Peyer's patch (tissue), 4 donors: ENCODE measurements at places on chromosomes 12 and 14. TPM values are rescaled to one million over a fixed set of nuclear protein-coding genes. Genes with fewer than 3 reads are reported as not detected.
A peak's percentile ranks its signal among the peaks of the same experiment; 100 is the strongest.

The ESYT1 gene
- 62.7 TPM for total RNA-seq

The WNT5B gene
- not detected for total RNA-seq

The PDE3A gene
- total RNA-seq, result 17.3 TPM

GRCh38 chr14:92122351-92122677 lies 545 bp downstream of the CPSF2 start:
- no peaks in the 10 kb centered on the region for H3K36me3 ChIP-seq
- H3K4me3 ChIP-seq, result peak overlapping the region; percentile 94
- DNase-seq, result no peak
- peak overlapping the region; percentile 85 for H3K27ac ChIP-seq
- H3K27me3 ChIP-seq, result no peaks in the 10 kb centered on the region

- H3K36me3 ChIP-seq, result no peaks in the 10 kb centered on the region
- H3K27me3 ChIP-seq, result no peaks in the 10 kb centered on the region
- H3K4me3 ChIP-seq, result no peak overlapping the region
- no peaks in the 10 kb centered on the region for H3K4me1 ChIP-seq
- no peak overlapping the region for H3K27ac ChIP-seq
These were observed 33.7 kb upstream of the ACSS3 start for GRCh38 chr12:81043979-81044740.
